Stimulated activated CD8-positive, alpha-beta memory T cell treated with anti-CD3 and anti-CD28 coated beads, Interleukin-4, amount 100 ng/mL, for 1 hour (primary cell): ENCODE measurements at places on chromosomes 5 and 9.

- DNase-seq, result no peak
These were observed 199.5 kb downstream of the CACNA1B start for GRCh38 chr9:138077126-138077525.

- peak; percentile 47 for DNase-seq
These were observed 85.9 kb downstream of the SETX start for GRCh38 chr9:132268725-132269352.

- DNase-seq, result no peak
These were observed 41.0 kb upstream of the FCN2 start for GRCh38 chr9:134839455-134840125.

- no peak for DNase-seq
These were observed 75.8 kb downstream of the MED27 start for GRCh38 chr9:132003896-132004295.

DNA sequence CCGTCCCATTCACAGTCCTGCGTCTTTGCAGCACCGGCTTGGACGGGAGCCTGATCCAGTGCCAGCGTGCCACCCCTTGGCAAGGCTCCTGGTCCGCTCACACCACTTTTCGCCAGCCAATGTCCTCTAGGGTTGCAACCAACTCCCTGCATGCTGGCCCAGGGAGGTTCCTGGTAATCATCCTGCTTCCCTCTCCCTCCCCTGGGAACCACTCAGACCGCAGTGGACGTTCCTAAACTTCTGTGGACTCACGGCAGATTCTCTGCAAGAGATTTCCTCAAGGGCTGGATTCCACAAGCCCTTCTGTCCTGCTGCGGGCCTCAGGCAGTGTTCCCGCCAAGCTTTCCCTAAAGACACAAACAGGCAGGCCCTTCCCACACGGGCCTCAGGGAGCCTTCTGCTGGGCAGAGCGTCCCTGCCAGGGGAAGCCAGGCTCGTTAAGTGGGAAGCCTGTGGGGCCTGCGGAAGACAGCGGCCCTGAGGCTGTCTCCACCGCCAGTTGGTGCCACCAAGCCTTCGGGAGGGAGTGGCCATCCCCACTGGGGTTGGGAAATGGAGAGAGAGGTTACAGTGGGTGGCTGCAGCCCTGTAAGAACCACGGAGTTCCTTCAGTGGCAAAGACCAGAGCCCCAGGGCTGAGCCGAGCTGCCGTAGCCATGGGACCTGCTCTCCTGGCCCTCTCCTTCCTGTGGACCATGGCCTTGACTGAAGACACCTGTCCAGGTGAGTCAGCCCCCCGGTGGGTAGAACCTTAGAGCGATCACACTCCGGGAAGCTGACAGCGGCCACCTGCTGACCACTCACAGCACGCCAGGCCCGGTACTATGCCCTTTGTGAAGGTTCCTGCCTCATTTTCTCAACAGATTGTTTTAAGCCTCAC is 16.4 kb upstream of the FCN2 start:
- DNase-seq, result no peak

DNA sequence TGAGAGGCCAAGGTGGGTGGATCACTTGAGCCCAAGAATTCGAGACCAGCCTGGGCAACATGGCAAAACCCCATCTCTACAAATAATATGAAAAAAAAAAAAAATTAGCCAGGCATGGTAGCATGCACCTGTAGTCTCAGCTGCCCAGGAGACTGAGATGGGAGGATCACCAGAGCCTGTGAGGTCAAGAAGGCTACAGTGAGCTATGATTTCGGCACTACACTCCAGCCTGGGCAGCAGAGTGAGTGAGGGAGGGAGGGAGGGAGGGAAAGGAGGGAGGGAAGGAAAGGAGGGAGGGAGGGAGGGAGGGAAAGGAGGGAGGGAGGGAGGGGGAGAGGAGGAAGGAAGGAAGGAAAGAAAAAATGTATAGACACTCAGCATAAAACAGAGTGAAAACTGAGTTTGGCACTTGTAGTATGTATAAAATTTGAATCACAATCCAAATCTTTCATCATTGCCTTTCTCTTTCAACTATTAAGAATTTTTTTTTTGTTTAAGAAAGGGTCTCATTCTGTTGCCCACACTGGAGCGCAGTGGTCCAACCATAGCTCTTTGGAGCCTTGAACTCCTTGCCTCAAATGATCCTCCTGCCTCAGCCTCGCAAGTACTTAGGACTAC is 27.8 kb downstream of the SERINC5 start:
- no peak for DNase-seq

- DNase-seq, result no peak
These were observed 1043.8 kb upstream of the EDIL3 start for GRCh38 chr5:85428426-85428934.
